ENCODE measurements at places on chromosomes 7 and 10.
A peak's percentile ranks its signal among the peaks of the same experiment; 100 is the strongest.

GRCh38 chr7:128791121-128791971 lies at the start of gene CCDC136:
TSS of gene CCDC136 (plus strand) at chr7:128791968. CDS start at chr7:128792412, 444 bp downstream.
- DNase-seq, result peak; percentile 86

DNA sequence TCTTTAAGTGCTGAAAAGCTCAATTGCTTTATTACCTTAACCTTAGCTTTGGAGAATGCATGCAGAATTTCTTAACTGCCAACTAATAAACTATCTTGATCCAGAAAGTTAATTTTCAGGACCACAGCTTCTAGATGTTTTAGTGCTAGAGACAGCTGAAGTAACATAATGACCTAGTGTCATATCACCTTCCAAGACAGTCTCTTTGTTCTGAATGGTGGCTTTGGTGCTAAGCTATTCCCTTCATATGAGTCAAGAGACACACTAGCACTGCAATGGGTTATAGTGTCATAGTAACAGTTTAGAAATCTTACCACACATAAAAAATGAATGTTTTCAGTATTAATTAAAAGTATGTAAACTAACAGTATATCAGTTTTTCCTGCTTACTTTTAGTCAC lies 115.4 kb upstream of the LRRN3 start:
- DNase-seq, result no peak

GRCh38 chr7:118949031-118949430 lies 724.5 kb downstream of the ANKRD7 start:
- no peak for DNase-seq

- DNase-seq, result no peak
Observed at GRCh38 chr10:80517416-80518142, 20.1 kb upstream of the SH2D4B start.

- no peak for DNase-seq
Observed at GRCh38 chr7:23956772-23957576, 247.0 kb downstream of the STK31 start.

Measured in ascending aorta (tissue), 2 donors.